ENCODE measurements at places on chromosomes 13 and 19.

DNA sequence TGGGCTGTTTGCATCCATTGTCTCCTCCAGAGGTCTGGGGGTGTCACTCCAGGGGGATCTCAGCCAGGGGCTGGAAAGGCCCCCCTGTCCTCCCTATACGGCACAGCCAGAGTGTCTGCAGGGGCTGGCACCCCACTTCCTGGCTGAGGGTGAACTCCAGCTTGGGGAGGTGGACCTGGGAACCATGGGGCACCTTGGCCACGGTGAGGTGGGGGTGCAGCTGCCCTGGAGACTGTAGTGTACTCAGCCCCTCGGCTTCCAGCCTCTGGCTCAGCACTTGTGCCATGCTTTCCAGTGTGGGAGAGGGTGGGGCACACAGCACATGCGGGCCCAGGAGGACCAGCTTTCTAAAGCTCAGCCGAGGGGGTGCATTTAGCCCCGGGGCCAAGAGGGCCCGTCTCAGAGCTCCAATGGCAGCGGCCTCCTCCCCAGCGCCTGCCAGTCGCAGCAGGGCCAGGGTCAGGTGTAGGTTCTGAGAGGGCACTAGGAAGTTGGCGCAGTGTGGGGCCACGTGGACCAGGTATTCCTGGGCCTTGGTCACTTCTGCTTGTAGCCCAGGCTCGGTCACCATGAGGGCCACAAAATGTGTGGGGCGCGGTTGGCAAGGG is 1.4 kb downstream of the LENG9 start:
- DNase-seq: no peak

DNA sequence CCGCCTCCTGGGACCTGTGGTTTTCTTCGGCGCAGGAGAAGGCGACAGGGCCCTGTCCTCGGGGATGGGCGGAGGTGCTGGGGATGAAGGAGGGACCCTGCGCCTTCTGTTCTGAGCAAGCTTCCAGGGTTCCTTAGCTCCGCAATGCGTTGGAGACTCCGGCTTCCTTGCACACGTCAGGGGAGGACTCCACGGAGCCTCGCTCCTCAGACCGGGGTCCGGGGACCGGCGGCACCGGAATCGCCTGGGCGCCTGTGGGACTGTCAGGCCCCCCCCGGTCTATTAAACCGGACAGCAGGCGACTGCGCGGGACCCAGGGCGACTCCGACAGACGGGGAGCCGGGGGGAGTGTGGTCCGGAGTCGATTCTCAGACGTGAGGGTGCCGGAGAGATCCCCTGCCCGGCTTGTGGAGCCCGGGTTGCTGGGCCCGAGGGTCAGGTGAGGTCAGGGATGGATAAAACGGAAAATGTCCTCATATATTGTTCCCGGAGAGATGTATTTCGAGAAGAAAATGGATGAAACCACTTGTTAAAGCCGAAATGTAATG is 227.4 kb downstream of the TEX29 start:
- no peak for DNase-seq

- no peak for DNase-seq
Measured at GRCh38 chr13:58181111-58181510, 549.6 kb downstream of the PCDH17 start.

DNA sequence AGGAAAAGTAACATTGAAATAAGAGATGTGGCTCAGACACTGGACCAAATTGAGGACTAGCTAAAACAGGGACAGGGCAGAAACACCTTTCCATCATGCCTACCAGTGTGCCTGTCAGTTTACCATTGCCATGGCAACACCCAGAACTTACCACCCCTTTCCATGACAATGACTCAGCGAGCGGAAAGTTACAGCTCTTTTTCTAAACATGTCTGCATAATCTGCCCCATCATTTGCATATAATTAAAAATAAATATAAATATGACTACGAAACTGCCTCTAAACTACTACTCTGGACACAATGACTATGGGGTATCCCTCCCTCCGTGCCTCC is 96.0 kb downstream of the UBL3 start:
- DNase-seq: no peak

- DNase-seq: peak; percentile 5
Measured at GRCh38 chr19:8308891-8309291, 733 bp upstream of the CD320 start.

DNA sequence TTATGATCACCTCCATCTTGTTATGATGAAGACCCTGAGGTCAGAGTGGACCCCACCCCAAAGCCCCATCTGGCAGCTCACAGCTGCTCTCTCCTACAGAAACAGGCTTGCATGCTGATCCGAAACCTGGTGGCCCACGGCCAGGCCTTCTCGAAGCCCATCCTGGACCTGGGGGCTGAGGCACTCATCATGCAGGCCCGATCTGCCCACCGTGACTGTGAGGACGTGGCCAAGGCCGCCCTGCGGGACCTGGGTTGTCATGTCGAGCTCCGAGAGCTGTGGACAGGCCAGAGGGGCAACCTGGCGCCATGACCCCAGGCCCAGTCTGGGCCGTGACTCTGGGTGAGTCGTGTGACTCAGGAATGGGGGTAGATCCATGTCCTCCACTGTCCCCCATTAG is 6.5 kb upstream of the SLC25A42 start:
- DNase-seq: no peak

DNA sequence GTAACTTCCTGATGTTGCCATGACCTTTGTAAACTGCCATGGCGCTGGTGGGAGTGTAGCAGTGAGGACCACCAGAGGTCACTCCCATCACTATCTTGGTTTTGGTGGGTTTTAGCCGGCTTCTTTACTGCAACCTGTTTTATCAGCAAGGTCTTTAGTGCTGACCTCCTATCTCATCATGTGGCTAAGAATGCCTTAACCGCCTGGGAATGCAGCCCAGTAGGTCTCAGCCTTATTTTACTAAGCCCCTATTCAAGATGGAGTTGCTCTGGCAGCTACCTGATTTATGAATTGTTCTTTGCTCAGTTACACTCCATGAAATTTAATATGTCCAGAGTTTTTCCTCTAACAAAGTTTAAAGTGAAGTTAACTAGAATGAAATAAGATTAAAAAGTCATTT is 4.6 kb upstream of the EPS15L1 start:
- DNase-seq: no peak

- DNase-seq: no peak
Measured at GRCh38 chr13:40790154-40790616, 774 bp downstream of the SLC25A15 start.

DNA sequence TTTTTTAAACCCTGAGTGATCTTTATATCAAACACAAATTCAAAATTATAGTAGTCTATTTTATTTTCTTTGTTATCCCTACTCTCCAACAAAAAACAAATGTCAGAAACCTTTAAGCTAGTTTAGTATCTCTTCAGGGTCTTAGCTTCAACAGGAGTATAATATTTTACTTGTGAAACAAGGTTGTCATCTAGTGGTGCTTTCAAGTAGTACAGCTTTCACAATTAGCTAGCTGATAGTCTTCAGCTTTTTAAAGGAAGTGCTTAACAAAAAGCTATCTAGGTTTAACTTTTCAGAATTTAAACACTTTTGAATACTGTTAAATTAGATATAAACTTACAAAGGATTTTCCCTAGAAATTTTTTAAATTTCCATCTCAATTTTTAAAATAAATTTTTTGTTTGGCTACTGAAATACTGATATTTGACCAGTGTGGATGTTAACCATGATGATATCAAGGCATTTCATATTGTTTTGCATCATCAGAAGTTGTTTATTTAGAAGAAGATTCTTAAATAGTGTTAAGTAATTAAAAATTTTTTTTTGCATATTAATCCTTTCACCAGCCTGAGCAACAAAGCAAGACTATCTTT is 34.2 kb downstream of the TDRD3 start:
- DNase-seq: no peak

- DNase-seq: no peak
Measured at GRCh38 chr13:80151016-80151415, 189.9 kb downstream of the SPRY2 start.

DNA sequence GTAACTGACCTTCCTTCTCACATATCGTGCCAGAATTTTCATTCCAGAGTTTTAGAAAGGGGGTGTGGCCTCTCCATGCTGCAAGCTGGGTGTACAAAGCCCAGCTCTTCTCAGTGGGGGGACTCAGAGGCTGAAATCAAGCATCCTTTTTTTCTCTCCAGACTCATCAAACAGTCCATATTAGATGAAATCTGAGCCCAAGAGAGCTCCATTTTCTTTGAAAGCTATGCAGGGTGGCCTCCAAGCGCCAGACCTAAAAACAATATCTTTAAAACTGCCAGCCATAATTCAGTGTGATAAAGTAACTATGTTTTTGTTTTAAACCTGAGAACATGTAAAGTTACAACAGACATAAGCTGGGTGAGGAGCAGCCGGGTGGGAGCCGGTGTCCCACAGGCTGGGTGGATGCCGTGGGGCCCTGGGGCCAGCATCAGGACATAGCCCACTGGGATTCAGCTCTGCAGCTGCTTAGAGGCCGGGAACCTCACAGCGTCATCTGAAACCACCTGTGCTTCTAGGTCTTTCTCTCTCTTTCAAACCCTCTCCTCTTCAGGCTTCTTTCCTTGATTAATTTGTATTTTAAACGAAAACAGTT is 249.2 kb downstream of the ZNF536 start:
- no peak for DNase-seq

- no peak for DNase-seq
Measured at GRCh38 chr13:21014139-21014501, 47.3 kb downstream of the LATS2 start.

- DNase-seq: no peak
Measured at GRCh38 chr19:3225169-3225485, 666 bp downstream of the CELF5 start.

DNA sequence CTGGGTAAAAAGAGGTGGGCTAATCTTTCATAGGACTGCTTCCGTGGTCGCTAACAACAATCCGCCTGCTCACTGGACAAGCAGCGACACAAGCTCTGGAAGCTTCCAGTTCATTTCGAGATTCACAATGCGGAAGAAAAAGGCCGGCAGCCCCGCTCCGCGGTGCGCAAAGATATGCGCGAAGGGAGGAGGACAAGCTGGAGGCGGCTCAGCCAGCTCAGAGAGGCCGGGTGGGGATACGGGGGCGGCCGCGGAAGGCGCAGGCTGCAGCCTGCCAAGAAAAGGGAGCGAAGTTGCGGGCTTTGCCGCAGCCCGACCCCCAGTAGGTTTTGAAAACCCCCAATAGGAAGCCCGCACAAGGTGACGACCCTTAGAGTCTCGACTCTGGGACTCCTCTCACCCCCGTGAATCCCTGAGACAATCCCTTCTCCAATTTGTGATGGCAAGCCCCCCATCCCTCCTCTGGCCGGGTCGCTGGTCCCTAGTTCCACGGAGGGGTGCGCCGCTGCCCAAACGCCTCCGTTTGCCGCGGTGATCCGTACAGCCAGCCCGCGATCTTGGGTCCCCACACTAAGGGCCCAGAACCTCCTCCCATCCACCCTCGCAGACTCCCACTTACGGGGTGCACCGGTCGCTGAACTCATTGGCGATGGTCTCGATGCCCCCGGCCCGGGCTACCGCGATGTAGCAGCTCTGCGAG is 697 bp downstream of the HSPH1 start:
- peak; percentile 55 for DNase-seq

- no peak for DNase-seq
Measured at GRCh38 chr19:43315851-43316250, 37.6 kb upstream of the CD177 start.

- no peak for DNase-seq
Measured at GRCh38 chr19:19570571-19570970, 32.5 kb downstream of the CILP2 start.

DNA sequence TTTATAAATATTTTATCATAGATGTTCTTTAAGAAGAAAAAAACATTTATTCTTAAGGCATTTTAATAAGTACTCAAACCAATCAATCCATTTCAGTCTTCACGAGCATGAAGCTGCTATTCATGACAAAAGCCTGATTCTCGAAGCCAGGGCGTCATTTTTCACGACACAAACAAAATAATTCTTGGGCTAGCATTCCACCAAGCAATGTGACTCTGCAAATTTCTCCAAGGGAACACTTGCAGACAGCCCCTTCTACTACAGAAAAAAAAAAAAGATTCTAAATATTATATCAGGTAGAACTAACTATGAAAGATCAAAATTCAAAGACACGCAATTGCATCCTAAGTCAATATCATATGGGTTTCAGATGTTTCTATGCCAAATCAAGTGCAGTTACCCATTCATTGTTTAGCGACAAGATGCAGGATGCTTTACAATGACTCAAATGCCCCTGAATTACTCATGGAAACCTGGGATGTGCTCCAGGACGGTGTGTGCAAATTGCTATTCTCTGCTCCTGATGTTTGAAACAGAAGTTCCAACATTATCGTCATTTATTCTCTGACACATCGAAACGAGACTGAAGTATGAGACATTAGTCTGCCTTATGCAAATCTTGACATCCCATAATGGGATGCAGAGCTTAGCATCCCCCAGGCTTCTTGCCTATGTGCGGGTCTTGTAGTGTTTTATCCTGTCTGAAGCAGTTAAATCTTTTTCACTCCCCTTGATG is 517.7 kb downstream of the MYO16 start:
- no peak for DNase-seq

DNA sequence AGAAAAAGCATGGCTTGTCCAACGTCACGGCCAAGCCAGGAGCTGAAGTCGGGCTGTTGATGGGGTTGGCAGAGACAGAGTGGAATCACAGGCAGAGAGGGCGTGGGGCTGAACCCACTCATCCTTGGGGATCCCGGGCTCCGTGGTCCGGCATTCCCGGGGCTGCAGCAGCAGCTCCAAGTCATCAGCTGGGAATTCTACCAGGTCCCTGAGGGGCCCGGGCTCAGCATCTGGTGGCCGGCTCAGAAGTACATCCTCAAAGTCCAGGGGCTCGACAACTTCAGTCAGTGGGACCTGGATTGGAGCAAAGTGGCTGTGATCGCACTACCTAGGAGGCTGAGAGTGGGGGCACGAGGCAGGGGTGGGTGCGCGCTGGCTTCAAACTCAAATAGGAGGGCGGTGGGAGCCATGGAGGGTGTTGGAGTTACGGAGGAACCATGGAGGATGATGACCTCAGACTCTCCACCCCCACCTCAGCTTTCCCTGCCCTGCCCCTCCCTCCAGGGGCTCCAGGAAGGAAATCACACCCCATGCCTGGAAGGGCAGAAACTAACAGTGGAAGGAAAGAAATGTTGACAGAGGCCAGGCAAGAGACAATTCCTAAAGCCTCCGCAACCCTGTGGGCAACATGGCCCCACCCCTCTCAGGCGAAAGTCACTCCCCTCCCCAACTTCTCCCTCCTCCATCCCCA is 9.5 kb downstream of the DOCK6 start:
- DNase-seq: no peak

DNA sequence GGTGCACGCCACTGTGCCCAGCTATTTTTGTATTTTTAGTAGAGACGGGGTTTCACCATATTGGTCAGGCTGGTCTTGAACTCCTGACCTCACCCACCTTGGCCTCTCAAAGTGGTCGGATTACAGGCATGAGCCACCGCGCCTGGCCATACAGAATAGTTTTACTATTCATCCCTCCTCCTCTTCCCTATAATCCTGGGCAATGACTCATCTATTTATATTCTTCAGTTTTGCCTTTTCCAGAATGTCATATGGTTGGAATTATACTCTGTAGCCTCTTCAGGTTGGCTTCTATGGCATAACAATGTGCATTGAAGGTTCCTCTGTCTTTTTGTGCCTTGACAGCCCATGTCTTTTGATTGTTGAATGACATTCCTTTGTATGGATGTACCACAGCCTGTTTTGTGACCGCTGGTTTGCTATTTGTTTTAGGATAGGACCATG is 22.2 kb upstream of the LRP3 start:
- DNase-seq: no peak

All from heart right ventricle (tissue), 16 donors.